CD8-positive, alpha-beta memory T cell (primary cell): ENCODE measurements at places on chromosomes 2 and 18. TPM values are rescaled to one million over a fixed set of nuclear protein-coding genes. Genes with fewer than 3 reads are reported as not detected.

Gene GRHL1
- 0.93 TPM for total RNA-seq

Gene HOXD11
- not detected for total RNA-seq

Gene ADRA2B
- total RNA-seq = 0.07 TPM

Gene RAB27B
- 0.22 TPM for total RNA-seq

Gene TET3
- total RNA-seq = 20.5 TPM

Gene MROH2A
- not detected for total RNA-seq

Gene KCNS3
- total RNA-seq = not detected

Gene SCN3A
- total RNA-seq = not detected

Gene GKN1
- not detected for total RNA-seq

Gene MAP3K19
- not detected for total RNA-seq

- H3K27me3 ChIP-seq = no peaks in the 10 kb centered on the region
- no peaks in the 10 kb centered on the region for H3K4me1 ChIP-seq
- no peak overlapping the region for H3K27ac ChIP-seq
- peak; percentile 20 for DNase-seq
- H3K36me3 ChIP-seq = no peaks in the 10 kb centered on the region
Observed at GRCh38 chr18:46281185-46282176, 177.3 kb downstream of the HAUS1 start.

GRCh38 chr2:113812204-113812603 is 55.8 kb upstream of the SLC35F5 start:
- H3K36me3 ChIP-seq = no peaks in the 10 kb centered on the region
- H3K4me3 ChIP-seq = no peak overlapping the region
- H3K27me3 ChIP-seq = no peaks in the 10 kb centered on the region
- H3K27ac ChIP-seq = no peak overlapping the region
- DNase-seq = no peak
- H3K4me1 ChIP-seq = no peaks in the 10 kb centered on the region

GRCh38 chr2:51224790-51225189 is 192.9 kb upstream of the NRXN1 start:
- no peak overlapping the region for H3K27ac ChIP-seq
- H3K4me1 ChIP-seq = no peaks in the 10 kb centered on the region
- H3K36me3 ChIP-seq = no peaks in the 10 kb centered on the region
- H3K4me3 ChIP-seq = no peak overlapping the region
- no peak for DNase-seq

DNA sequence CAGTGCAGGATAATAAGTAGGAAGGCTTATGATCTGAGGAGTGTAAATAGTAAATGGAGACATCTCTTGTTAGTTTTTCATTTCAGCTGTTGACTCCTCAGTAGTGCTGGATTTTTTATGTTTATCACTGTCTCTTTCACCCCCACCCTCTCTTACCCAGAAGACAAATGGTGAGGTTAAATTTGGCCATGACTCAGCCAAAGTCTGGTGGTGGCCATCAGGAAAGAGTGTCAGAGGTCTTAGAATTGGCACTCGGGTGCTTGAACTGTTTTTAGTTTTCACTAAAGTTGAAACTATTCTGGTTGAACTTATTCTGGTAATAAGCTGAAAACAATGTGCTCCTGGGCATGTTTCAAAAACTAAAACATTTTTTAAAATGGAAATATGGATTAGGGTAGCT is 123.3 kb downstream of the FHOD3 start:
- H3K4me3 ChIP-seq = no peak overlapping the region
- H3K27ac ChIP-seq = no peak overlapping the region
- H3K36me3 ChIP-seq = no peaks in the 10 kb centered on the region
- H3K27me3 ChIP-seq = no peaks in the 10 kb centered on the region

GRCh38 chr2:81250270-81250669 is 945.7 kb upstream of the LRRTM1 start:
- H3K4me1 ChIP-seq = no peaks in the 10 kb centered on the region
- H3K4me3 ChIP-seq = no peak overlapping the region
- no peaks in the 10 kb centered on the region for H3K36me3 ChIP-seq
- no peak for DNase-seq
- no peak overlapping the region for H3K27ac ChIP-seq
- H3K27me3 ChIP-seq = no peaks in the 10 kb centered on the region

DNA sequence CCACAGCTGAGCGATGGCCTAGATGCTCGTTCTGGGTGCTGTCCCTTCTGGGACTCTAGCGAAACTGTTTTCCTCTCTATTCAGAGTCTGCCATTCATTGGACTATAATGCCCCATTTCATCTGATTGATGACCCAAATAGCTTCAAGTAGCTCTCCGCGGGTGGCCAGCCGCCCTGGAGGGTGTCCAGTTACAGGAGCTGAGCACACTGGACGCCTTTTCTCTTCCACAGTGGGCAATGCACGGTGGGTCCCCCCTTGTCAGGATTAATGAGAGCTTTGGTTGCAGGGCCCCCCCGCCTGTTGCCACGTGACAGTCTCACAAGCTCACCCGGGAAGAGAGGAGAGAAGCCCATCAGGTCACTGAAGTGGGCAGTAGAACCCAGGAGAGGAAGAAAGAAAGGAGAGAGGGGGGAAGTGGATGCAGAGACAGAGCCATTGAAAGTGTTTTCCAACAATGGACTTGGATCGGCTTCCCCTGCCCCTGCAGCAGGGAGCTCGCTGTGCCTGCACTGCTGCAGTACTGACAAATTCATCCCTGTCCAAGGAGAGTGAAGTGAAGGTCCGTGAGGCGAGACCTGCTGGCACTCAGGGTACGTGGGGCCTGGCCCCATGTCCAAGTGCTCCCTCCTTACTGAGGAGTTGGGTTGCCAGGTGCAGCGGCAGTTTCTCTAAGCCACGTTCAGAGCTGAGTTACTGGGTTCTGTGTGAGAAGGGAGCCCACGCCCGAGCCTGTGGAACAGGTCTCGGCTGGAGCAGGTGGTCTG is 44.8 kb downstream of the DIPK1C start:
- H3K27me3 ChIP-seq = no peaks in the 10 kb centered on the region
- DNase-seq = no peak
- peaks cover 12% of the 10 kb centered on the region for H3K4me1 ChIP-seq
- no peaks in the 10 kb centered on the region for H3K36me3 ChIP-seq
- H3K27ac ChIP-seq = no peak overlapping the region

- H3K4me3 ChIP-seq = no peak overlapping the region
- H3K4me1 ChIP-seq = no peaks in the 10 kb centered on the region
- DNase-seq = no peak
- H3K36me3 ChIP-seq = no peaks in the 10 kb centered on the region
- H3K27me3 ChIP-seq = no peaks in the 10 kb centered on the region
Observed at GRCh38 chr2:143877056-143877455, 642.9 kb downstream of the ZEB2 start.

DNA sequence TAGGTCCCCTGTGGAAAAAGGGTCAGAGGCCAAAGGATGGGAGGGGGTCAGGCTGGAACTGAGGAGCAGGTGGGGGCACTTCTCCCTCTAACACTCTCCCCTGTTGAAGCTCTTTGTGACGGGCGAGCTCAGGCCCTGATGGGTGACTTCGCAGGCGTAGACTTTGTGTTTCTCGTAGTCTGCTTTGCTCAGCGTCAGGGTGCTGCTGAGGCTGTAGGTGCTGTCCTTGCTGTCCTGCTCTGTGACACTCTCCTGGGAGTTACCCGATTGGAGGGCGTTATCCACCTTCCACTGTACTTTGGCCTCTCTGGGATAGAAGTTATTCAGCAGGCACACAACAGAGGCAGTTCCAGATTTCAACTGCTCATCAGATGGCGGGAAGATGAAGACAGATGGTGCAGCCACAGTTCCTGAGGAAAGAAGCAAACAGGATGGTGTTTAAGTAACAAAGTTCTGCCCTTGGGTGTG is 165.8 kb downstream of the RPIA start:
- H3K36me3 ChIP-seq = no peaks in the 10 kb centered on the region
- DNase-seq = no peak

DNA sequence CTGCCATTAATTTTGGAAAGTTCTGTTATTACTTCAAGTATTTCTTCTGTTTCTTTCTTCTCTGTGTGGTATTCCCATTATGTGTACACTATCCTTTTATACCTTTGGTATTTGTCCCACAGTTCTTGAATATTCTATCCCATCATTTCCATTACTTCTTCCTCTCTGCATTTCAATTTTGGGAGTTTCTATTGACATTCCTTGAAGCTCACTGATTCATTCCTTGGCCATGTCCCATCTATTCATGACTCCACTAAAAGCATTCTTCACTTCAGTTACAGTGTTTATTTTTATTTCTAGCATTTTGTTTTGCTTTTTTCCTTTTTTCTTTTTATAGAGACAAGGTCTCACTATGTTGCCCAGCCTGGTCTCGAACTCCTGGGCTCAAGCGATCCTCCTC is 30.3 kb downstream of the PROC start:
- DNase-seq = no peak
- H3K4me3 ChIP-seq = no peak overlapping the region
- H3K4me1 ChIP-seq = no peaks in the 10 kb centered on the region

DNA sequence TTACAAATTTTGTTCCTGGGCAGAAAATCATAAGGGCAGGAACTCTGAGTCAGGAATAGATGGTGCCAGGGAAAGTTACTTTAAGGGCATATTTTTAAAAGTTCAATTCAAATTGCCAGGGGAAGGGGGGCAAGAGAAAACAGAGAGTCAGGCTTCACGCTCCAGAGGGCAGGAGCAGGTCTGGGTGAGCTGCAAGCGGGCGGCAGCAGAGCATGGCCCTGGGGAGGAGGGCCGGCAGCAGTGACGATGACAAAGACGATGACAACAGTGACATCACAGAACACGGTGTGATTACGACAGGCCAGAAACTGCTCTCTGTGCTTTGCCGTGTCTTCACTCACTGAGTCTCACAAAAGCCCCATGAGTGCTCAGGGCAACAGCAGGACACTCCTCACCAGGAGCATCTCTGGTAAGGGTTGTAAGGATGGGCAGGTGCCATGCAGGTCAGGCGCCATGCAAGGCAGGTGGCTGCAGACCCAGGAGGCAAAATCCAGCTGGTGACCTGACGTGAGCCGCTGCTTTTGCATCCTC is 23.3 kb downstream of the CHST10 start:
- no peaks in the 10 kb centered on the region for H3K27me3 ChIP-seq
- no peak overlapping the region for H3K27ac ChIP-seq
- DNase-seq = no peak
- H3K4me3 ChIP-seq = no peak overlapping the region
- H3K36me3 ChIP-seq = no peaks in the 10 kb centered on the region
- H3K4me1 ChIP-seq = no peaks in the 10 kb centered on the region

DNA sequence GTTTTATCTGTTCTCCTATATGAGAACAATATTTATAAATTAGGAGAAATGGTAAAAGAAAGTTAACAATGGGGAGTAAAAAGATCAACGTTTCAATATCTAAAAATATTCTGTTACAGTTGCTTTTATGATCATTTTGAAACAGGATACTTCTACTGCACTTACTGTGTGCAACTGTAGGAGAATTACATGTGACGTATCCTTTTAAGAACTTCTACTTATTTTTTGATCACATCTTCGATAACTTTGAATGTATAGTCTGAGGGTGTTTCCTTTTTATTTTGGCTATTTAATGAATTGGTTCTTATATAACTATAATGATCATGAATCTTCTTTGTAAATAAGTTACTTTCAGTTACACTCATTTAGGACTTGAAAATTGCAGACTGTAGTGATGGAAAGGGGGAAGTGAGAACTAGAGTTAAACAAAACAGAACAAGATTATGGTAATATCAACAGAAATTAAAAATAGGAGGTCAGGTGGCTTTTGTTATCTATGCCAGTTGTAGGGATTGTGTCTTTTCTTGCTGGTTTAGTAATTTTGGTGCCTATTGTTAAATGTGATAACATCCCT is 109.9 kb downstream of the MSTN start:
- H3K4me3 ChIP-seq = no peak overlapping the region
- H3K27me3 ChIP-seq = no peaks in the 10 kb centered on the region
- no peaks in the 10 kb centered on the region for H3K4me1 ChIP-seq
- H3K36me3 ChIP-seq = no peaks in the 10 kb centered on the region
- no peak overlapping the region for H3K27ac ChIP-seq

- no peak for DNase-seq
- no peaks in the 10 kb centered on the region for H3K4me1 ChIP-seq
Observed at GRCh38 chr18:32621034-32621433, 150.4 kb upstream of the GAREM1 start.
